Naive B cell (primary cell): ENCODE measurements at places on chromosomes 4 and X.

DNA sequence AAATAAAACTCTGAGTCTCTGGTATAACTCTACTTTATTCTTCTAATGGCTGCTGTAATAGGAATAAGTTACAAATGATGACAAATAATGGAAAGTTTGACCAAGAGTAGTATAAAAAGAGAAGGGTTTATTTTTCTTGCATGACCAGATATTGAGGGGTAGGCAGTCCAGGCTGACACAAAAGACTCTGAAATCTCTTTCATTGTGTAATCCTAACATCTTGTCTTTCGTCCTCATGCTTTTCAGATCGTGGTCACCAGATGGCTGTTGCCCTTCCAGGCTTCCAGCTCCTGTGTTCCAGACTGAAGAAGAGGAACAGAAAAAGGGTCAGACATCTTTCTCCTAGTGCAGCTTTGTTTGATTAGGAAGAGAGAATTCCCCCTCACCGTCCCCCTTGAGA is 176.9 kb upstream of the GK2 start:
- DNase-seq: no peak

- no peak for DNase-seq
Measured at GRCh38 chr4:80454040-80454439, 118.5 kb downstream of the CFAP299 start.

DNA sequence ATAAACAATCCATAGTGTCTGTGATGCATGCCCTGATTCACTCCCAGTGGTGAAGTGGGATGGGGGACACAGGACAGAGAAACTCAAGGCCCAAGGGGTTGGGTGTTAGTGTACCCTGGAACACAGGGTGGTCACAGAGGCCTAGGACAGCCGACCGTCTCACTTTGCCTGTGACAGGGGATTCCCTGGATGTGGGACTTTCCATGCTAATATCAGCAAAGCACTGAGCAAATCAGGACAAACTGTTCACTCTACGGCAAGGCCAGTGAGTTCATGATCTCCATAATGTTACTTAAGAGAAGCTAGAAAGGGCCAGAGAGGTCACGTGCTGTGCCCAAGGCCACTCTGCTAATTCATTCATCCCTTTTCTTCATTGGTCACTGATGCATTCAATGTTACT is 158.7 kb upstream of the RBPJ start:
- no peak for DNase-seq

GRCh38 chr4:125750828-125751466 is 436.2 kb downstream of the FAT4 start:
- no peak for DNase-seq

- DNase-seq: peak; percentile 69
Measured at GRCh38 chrX:20442597-20442996, 175.9 kb upstream of the RPS6KA3 start.

DNA sequence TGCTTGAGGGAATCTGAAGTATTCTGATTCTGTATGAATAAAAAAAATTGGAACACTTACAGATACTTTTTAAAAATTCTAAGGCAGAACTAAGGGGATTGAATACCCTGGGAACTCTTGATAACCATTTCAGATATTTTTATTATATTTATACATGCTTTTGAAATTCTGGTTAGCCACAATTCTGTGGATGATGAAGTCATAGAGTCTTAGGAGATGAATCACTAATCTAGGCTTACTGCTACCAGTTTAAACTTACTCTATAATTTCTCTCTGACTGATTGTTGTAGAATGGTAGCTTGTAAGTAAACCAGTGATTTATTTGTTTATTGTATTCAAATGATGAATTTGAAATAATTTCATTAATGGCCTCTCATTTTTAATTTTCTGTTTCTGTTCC is 11.4 kb upstream of the SLAIN2 start:
- DNase-seq: no peak

DNA sequence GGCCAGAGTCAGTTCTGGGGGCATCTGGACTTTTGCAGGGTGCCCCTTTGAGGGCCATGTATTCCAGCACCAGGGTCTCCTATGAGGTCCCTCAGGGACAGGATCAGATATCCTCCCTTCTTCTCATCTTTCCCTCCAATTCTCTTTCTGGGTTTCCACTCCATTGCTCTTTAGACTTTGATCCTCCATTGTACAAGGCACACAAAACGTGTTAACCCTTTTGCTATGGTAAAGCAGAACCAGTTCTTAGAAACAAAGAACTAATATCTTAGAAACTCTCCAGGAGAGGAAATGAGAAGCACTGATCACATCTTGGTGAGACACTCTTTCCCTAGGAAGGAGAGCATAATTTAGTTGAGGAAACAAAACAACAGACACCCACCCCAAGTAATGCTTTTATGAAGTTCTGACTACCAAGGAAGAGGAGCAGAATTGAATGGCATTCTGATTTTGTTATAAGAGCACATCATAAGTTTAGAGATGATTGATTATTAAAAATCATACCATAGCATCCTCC is 200.7 kb upstream of the NPY2R start:
- DNase-seq: no peak

- no peak for DNase-seq
Measured at GRCh38 chr4:188941524-188942119, 802.4 kb downstream of the TRIML1 start.

DNA sequence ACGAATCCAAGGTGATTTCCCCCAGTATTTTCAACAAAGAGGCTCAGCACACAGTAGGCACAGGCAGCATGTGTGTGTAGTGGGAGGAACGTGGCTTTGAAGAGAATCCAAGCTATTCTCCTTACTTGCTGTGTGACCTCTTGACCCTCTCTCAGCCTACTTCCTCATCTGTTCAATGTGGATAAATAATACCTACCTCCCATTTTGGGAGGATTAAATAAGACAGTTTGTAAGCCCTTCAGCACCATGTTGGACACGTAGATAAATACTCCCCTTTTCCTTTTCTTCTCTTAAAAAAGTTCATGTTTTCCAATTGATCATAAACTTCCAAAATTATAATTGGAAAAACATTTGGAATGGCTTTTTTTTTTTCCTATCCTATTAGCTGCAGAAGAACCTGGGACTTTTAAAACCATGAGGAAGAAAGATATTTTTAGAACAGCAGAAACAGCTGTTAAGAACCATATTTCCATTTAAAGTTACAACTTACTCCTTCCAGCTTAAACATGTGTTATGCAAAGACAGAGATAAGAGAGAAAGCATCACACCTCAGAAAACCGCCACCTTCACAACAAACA is 56.1 kb upstream of the TMEM131L start:
- DNase-seq: no peak

DNA sequence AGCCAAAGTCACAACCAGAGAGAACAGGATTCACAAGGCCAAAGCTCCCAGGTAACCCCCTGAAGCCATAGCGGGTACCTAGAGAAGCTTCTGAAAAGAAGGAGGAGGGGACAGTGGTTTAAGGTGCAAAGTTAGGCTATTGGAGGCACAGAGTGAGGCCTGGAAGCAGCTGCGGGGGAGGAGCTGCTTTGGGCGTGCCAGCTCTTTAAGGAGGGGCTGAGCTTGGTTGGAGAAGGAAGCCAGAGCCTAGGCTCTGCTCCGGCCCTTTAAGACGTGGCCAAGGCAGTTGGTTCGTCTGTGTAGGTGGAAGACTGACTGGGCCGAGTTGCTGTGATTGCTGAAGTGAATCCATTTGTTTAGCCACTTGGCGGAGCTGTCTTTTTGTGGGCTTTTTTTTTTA is 1.5 kb downstream of the KLF8 start:
- peak; percentile 17 for DNase-seq

GRCh38 chr4:64158648-64159326 is 250.5 kb downstream of the TECRL start:
- peak; percentile 9 for DNase-seq

DNA sequence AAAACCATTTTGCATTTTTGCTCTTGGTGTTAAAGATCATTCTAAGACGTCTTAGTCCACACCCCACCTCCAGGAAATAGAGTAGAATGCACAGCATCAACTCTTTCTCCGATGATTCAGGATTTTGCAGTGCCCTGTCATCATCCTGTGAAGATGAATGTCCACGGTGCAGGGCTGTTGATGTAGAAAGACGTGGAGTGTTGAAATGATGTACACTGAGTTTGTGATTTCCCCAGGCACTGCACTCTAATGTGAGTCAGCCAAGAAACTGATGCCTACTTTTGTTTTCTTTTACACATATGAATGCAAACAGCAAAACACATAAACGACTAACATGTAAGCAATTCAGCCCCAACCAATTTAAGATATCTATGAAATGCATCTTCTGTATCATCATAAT is 10.5 kb downstream of the LGI2 start:
- no peak for DNase-seq

- no peak for DNase-seq
Measured at GRCh38 chr4:144213371-144213770, 72.9 kb upstream of the GYPA start.

DNA sequence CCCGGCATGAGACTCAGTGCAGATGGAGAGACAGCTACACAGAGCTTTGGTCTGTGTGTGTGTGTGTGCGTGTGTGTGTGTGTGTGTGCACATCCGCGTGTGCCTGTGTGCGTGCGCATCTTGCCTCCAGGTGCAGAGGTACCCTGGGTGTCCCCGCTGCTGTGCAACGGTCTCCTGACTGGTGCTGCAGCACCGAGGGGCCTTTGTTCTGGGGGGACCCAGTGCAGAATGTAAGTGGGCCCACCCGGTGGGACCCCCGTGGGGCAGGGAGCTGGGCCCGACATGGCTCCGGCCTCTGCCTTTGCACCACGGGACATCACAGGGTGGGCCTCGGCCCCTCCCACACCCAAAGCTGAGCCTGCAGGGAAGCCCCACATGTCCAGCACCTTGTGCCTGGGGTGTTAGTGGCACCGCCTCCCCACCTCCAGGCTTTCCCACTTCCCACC is 14.3 kb downstream of the FGFR3 start:
- no peak for DNase-seq

GRCh38 chr4:151049430-151049884 is 34.4 kb upstream of the LRBA start:
- no peak for DNase-seq

DNA sequence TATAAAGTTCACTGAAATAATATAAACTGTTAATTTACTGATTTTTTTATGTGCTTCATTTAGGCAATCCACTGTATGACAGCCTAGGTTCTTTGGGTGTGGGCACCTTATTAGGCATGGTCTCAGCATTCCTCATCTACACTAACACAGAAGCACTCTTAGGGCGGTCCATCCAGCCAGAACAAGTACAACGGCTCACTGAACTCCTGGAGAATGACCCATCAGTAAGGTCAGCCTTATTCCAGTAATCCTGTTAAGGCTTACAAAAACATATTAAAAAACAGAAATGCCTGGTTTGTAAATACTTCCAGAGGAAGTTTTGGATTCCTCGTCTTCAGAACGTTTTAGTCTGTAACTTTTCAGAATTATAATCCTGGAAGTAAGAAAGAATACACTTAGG is 80.1 kb downstream of the SLC30A9 start:
- no peak for DNase-seq

- no peak for DNase-seq
Measured at GRCh38 chrX:135890087-135890585, 3.1 kb downstream of the CT45A10 start.

DNA sequence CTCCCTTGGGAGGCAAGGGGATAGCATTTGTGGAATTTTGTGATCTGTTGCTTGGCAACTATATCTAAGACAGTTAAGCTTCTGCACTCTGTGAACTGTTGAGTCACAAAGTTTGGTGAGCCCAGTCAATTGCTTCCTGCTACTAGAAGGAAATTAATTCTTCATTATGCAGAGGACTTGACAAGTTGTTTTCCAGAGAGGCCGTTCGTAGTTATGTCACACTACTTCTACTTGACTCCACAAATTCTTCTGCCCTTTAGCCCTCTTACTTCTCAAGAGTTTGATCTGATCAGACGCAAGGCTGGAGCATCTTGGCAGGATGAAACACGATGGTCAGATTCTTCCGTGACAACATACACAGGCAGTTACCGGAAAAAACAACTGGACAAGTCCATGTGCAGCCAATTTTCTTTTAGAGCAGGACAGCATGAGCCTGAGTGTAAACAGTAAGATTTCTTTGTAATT is at the start of gene C4orf51:
Gene C4orf51, plus strand, starts transcription at position 156 of the 465 bp plus-strand sequence. Its CDS starts 58 bp downstream, at position 214.
- no peak for DNase-seq

- DNase-seq: no peak
Measured at GRCh38 chr4:169931964-169932363, 94.2 kb downstream of the MFAP3L start.

- peak; percentile 60 for DNase-seq
Measured at GRCh38 chrX:37786624-37787422, 7.0 kb downstream of the CYBB start.

DNA sequence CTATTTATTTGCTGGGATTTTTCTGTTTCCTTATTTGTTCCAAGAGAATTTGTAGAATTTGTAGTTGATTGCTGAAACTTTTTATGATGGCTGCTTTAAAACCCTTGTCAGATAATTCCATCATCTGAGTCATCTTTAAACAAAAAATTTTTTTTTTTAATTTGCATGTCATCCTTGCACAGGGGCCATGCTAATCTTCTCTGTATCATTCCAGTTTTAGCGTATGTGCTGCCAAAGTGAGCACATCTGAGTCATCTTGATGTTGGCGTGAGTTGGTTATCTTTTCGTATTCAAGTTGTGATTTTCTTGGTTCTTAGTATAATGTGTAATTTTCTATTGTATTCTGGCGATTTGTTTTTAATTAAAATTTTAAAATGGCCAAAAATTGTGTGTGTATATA is 18.7 kb upstream of the ZNF157 start:
- DNase-seq: no peak

- no peak for DNase-seq
Measured at GRCh38 chr4:5941601-5942000, 48.7 kb upstream of the CRMP1 start.

GRCh38 chrX:24002167-24002566 is 24.8 kb downstream of the KLHL15 start:
- no peak for DNase-seq

GRCh38 chr4:1398681-1399507 is 7.3 kb downstream of the NKX1-1 start:
- DNase-seq: no peak

- no peak for DNase-seq
Measured at GRCh38 chrX:10622197-10622596, 1.8 kb upstream of the MID1 start.

DNA sequence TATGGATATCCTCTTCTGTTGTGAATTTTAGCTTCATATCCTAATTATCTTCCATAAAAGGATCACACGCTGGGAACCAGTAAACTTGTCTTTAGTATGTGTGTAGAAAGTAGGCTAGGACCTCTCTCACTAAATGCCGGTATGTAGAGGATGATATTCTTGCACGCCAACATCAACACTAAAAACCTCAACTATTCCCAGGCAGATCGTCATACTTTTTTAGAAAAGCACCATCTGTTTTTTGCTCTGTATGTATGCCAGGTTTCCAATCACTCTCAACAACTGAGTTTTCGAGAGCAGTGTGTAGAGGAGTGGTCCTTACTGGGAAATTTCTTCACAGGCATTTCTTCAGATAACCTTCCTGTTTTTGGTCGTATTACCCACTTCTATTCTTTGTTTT is 283.6 kb downstream of the GALNTL6 start:
- DNase-seq: no peak

DNA sequence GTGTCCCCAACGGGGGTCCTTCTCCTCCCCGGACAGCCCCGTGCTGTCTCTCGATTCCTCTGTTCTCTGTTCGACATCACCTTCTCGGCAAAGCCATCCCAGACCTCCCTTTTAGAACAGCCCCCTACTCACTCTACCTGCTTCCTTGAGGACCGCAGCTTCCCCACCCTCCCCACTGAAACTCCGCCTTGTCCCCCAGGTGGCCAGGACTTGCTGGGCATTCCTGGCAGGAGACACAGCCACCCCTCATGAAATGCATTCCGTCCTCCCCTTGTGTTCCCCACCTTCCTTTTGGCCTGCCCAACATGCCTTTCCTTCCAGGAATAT is 34.8 kb upstream of the GPR78 start:
- DNase-seq: no peak
